ENCODE measurements at places on chromosomes 3 and 15.

DNA sequence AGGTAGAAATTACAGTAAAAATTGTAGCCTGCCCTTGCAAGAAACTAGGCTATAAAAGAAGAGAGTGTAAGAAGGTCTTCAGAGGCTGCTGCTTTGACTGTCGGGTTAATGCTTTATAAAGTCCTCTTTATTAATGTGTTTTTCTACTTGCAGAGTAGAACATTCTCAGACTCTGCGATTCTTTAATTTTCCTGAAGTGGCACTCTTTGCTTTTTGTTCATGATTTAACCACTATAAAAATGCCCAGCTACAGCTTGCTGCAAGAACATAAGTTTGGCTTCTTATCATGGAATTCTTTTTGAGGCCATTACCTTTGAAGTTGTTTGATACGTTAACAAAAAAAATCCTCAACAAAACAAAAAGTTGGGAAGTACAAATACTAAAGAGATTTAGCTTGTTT, 33.8 kb downstream of the MFSD1 start:
- DNase-seq: no peak

DNA sequence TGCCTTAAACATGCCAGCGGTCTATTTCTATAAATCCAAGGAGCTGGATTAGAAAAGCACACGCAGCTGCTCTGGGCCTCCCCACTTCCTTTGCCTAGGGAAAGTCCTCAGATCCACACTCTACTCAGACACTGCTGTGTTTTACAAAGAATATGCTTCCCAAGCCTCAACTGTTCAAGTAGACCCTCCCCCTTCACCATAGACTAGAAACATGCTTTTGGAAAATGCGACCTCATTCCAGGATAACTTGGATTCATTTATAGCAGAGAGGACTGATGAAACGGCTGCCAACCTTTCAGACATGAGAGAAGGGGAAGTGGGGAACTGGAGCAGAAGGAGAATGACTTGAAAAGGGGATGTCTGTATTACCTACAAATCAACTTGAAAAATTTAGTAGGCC, 64.0 kb downstream of the P3H2 start:
- no peak for DNase-seq

DNA sequence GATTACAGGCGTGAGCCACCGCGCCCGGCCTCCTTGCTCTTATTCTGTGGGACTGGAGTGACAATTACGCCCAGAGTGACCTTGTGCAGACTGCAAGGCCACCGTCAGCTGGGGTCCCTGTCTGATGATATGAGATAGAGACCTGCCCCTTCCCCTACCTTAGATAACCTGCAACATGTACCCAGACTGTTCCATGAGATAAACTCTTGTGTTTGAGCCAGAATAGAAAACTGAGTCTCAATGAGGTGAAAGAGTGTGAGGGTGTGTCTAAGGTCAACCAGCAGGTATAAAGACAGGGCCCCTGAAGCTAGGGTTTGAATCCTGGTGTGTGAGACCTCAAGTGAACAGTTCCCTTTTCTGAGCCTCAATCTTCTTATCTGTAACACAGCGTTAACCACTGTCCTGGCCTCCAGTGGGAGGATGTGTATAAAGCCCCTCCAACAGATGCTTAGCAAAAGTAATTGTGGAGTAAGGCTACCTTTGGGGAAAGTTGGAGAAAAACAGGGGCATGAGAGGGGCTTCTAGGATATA, 6.0 kb downstream of the TADA3 start:
- no peak for DNase-seq

DNA sequence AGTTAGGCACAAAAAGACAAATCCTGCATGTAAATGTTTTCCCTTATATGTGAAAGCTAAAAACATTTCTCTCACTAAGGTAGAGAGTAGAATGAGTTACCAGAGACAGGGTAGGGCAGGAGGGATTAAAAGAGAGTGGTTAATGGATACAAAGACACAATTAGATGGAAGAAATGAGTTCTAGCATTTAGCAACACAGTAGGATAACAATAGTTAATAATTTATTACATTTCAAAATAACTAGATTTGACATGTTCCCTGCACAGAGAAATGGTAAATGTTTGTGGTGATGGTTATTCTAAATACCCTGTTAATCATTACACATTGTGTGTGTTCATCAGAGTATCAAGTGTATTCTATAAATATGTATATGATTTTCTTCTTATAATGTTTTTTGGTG, 1400.7 kb downstream of the OTOL1 start:
- DNase-seq: no peak

DNA sequence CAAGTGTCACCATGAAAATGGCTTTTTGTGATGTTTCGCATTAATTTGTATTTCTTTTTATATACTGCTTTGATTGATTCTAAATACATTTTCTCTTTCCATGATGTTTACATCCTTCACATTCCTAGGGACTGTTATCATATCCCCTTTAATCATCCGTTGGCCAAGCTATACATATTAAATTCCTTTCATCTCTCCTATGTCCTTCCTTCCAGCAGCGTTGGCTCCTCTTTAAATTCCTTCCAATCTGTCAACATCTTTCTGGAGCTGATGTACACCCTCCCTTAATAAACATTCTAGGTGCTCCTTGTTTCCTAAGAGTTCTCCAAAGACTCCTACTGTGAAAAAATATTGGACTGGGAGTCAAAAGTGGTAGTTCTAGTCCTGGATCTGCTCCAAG, 87.8 kb downstream of the IGF2BP2 start:
- no peak for DNase-seq

DNA sequence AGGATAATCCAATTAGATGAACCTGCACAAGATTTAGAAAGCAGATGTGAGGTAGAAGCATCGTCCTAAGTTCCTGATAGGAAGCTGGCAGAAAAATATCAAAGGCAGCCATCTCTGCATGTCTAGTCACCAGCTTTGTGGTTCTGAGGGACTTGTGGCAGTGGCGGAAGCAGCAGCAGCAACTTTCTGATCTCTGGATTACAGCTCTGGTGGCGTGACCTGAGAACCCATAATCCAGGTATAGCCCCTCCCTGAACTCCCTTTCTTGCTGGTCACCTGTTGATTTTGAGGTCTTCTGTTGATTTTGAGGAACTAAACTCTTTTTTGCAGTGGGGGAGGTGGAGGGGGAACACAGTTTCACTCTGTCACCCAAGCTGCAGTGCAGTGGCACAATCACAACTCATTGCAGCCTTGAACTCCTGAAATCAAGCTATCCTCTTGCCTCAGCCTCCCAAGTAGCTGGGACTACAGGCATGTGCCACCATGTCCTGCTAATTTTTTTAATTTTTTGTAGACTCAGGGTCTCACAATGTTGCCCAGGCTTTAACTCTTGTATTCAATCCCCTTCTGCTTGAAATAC, 7.9 kb downstream of the FSIP1 start:
- peak; percentile 65 for DNase-seq

- no peak for DNase-seq
These were observed 6.3 kb upstream of the HES1 start for GRCh38 chr3:194129581-194130133.

- DNase-seq: no peak
These were observed 13.8 kb downstream of the FOXL2 start for GRCh38 chr3:138933068-138933668.

- no peak for DNase-seq
These were observed 218.6 kb downstream of the GREM1 start for GRCh38 chr15:32936283-32936918.

DNA sequence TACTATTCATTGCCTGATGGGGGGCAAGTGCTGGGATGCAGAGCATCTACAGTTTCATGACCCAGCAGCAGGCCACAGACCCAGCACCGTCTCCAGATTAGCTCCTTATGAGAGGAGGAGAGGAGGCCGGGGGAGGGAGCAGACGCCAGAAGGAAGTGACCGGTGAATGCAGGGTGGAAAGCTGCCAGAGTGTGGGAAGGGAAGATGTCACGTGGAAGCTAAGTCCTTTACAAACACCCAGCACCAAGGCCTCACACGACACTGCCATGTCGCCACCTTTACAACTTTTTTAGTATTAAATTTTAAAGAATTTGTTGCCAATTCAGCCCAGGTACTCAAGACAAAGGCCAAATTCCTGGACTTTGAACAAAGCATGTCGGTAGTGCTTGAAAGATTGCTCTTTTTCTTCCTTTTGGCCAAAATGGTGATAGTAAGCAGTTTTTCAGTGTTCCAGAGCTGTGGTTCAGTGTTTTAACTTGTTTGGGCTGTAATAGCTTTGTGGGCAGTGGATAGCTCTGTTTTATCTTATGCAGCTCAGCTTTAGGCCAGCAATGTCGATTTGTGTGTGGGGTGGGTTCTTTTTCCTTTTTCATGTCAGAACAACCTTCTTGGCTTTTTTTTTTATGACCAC, 58.2 kb downstream of the ZBTB38 start:
- no peak for DNase-seq

DNA sequence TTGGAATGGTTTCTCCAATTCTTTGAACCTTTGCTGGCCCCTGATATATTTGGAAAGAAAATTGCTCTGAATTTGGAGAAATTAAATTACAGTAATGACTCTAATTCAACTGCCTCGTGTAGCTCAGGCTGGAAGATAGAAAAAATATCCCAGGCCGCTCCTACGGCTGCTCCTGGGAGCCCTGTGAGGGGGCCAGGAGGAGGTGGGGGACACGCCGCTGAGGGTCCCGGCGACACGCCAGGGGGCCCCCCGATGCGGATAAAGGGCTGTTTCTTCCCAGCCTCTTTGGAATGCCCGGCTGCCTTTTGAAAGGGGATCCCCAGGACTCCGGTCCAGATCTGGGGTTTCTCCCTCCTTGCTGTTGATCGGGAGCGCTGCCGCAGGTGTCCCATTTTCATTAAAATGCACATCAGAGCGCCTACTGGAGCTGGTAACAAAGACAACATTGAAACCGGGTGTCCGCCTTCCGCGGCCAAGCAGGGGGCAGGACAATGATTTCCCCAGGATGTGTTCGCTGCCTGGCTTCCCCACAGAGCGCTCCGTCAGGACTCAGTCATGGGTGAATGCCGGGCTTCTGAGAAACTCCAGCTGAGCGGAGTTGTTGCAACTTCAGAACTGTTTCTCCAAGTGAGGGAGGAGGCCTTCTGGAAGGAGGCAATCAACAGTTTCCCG, 200.1 kb upstream of the KBTBD8 start:
- DNase-seq: no peak

DNA sequence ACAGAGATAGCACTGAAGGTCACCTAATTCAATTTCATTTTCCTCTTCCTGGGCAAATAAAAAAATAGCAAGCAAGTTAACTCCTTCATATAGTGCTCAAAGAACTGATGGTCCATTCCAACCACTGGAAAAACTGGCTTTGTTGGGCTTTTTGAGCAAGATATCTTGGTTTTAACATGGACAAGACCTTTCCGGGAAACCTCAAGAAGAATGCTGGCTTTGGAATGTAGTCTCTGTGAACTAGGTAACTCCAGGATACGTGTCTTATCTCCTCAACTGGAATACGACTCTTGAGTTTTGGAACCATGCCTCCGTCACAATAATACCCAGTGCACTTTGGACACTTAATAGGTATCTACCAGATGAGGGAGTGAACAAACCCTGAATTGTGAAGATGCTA, 36.9 kb upstream of the CRBN start:
- no peak for DNase-seq

DNA sequence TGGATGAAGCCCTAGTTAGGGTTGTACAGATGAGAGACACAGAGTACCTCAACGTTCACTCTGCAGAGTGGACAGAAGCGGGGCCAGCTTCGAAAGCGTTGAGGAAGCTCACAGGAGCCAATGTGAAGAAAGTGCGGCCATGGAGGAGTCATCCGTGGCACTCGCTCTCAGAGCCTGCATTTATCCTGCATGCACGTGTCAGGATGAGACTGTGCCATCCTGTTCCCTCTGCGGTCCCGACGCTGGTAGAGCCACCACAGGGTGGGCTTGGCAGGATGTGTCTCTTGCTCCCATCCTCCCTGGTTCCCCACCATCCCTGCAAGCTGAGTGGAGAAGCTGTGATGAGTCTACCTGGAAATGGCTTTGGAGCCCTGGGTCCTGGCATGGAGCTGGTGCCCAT, 39.3 kb downstream of the KLHL25 start:
- DNase-seq: peak; percentile 1

DNA sequence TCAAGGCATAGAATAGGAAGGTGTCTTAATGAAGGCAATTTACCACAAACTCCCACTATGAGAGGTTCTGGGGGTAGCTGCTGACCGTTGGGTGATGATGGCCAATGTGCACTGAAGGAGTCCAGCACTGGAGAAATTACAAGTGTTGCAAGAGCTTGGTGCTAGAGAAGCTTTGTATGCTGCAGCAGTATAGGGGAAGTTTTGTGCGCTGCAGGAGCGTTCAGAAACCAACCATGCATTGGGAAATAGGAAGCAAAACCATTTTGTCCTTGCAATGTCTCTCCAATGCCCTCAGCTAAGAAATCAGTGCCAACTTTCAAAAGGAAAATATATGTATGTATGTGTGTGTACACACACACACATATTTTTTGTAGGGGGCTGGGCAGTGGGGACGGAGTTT, 441.6 kb upstream of the NAALADL2 start:
- no peak for DNase-seq

GRCh38 chr3:196344663-196345062, 6.5 kb upstream of the TM4SF19 start:
- DNase-seq: no peak

GRCh38 chr15:75641603-75642002, 1.6 kb upstream of the IMP3 start:
- no peak for DNase-seq

DNA sequence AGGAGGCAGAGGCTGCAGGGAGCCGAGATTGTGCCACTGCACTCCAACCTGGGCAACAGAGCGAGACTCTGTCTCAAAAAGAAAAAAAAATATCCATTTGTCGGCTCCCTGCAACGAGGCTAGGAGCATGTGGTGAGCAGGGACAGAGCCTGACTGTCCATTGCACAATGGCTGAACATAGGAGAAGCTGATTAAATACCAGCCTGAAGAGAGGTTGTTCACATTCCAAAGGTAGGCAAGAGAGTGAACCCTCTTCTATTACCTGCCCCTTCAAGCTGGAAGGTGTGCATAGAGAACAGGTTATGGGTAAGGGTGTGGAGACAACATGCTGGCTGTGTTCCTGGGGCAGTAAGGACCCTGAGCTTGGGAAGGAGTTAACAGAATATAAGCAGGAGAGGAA, 78.7 kb downstream of the DAPK2 start:
- no peak for DNase-seq

DNA sequence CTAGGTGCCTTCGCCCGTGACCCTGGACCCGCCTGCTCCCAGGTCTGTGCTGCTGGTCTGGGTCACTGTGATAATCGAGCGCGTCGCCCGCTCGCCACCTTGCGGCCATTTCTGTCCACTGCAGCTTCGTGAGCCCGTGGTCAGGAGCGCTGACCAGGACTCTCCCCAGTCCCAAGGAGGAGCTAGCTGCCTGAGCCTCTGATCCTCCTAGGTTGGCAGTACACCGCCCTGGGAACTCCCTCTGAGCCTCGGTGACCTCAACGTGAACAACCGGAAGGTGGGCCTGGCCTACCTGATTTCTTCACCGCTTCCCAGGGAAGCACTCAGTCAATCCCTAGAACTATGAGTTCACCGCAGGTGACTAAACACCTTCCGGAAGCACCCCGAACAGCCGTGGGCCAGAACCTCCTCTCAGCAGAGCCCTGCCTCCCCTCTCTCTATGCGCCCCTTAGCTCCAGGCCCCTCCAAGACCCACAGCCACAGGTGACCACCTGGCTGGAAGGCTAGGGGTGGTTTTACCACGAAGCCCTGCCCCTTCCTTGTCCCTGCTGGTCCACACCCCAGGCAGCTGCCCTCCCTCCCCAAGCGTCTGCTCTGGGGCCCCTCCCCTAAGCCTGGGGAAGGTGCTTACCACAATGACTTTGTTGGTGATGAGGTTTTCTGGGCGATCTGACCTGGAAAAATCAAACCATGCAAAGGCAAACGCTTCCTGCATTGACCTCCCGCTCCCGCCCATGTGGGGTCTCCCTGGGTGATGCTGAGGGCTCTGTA, 9.7 kb downstream of the PLA2G4D start:
- peak; percentile 62 for DNase-seq
